GM23338 (cell line): ENCODE measurements at places on chromosomes 1 and 21.

GRCh38 chr1:98323388-98323787 lies 338.1 kb upstream of the SNX7 start:
- no peak for DNase-seq

DNA sequence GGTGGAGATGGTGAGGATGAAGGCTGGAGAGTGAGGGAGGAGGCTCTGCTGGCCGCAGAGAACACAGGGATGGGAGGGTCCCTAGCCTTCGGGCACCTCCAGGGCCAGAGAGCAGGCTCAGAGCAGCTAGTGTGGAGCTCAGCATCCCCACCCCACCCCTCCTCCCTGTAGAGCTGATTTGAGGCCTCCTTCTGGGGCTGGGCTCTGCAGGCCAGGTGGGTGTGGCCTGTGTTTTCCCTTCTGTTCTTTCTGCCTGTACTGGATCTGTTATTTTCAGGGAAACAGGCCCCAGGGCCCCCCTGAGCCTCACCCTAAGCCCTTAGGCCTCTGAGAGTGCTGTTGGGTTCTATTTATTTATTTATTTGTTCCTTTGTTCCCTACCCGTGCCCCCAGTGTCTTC lies 44.8 kb downstream of the TMCC2 start:
- DNase-seq = no peak

- no peak for DNase-seq
These were observed 105.8 kb downstream of the SMYD2 start for GRCh38 chr1:214386747-214387146.

GRCh38 chr1:4681026-4681425 lies 26.6 kb downstream of the AJAP1 start:
- no peak for DNase-seq

- no peak for DNase-seq
These were observed 13.8 kb downstream of the KNCN start for GRCh38 chr1:46537651-46538050.

DNA sequence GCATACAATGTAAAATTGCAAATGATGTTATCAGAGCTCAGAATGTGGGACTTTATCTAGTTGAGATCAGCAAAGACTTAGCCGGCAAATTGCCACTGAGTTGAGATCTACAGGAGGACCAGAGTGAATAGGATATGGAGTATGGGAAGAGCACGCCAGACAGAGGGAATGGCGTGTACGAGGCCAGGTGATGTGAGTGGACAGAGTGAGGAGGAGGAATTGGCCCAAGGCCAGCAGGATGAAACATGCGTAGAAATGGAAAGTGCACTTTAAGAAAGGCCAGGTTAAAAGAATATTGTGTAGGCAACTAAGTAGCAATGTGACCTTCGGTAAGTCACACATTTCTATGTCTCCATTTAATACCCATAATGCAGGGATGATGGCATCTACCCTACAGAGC lies 211.0 kb downstream of the ZP4 start:
- no peak for DNase-seq

GRCh38 chr1:76725864-76726619 lies 141.2 kb upstream of the ST6GALNAC5 start:
- DNase-seq = no peak

DNA sequence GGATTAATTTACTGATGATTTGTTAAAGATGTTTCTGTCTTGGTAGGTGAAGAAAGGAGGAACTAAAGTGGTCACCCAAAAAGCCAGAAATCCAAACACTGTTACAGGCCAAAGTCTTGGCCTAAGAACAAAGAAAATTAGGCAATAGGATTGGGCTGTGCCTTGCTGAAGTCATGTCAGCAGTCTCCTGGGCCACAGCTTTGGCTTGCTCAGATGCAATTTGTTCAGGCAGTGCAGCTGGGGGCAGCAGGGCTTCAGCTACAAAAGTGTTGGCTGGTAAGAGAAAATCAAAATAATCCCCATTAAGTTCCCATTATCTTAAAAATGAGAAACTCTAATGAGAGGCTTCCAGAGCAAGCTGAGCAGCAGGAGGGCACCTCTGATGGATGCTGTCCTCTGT lies 14.0 kb upstream of the RAP1A start:
- no peak for DNase-seq

DNA sequence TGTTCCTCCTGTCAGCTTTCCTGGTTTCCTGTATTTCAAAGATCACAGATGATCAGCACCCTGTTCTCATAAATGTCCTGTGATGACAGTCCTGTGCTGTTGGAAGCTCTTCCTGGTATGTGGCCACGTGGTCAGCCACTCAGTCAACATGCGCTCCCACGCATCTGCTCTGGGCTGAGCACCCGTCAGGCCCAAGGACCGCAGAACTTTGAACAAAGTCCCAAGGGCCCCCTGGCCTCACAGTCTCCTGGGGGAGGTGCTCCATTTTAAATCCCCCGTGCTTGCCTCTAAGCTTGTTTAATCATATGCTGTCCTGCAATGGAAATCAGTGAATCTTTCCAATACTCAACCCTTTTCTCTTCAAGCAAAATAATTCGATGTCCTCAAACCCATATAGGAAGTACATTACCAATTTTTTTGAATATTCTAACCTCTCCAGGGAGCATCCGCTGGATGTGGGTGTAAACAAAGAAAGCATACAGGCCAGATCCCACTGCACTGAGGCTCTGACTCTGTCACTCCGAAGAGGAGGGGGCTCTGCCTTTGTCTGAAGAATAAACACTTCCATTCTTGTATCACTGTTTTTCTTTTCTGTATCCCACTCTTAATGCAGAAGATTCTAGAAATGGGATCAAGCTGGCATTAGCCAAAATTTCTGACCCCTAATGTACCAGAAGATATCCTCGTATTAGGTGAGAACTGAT lies 250.3 kb downstream of the SDCCAG8 start:
- DNase-seq = no peak

DNA sequence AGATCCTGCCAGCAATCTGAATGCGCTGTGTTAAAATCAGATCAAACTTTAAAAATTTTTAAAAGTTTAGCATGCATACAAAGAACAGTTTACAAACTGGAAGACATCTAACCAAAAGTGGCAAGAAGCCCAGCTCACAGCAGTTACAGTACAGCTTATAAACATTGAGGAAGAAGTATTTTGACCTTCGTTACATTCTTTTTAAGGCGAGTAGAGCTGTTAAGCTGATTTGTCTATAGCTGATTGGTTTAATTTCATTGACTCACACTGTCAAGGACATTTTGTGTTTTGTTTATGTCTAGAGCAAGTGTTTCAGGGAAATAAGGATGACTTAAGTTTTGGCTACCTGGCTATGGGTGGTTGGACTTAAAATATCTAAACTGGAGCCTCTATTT lies 3.0 kb upstream of the PGM1 start:
- DNase-seq = no peak

DNA sequence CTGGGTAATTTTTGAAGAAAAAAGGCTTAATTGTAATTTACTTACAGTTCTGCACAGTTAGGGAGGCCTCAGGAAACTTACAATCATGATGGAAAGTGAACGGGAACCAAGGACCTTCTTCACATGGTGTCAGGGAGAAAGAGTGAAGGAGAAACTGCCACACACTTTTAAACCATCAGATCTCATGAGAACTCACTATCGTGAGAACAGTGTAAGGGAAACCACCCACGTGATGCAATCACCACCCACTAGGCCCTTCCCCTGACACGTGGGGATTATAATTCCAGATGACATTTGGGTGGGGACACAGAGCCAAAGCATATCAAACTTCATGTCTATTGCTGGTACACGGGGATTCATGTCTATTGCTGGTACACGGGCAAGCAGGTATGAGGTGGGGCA lies 5.3 kb upstream of the SFT2D2 start:
- DNase-seq = no peak

- no peak for DNase-seq
These were observed 348.8 kb downstream of the KIF26B start for GRCh38 chr1:245503548-245503947.

DNA sequence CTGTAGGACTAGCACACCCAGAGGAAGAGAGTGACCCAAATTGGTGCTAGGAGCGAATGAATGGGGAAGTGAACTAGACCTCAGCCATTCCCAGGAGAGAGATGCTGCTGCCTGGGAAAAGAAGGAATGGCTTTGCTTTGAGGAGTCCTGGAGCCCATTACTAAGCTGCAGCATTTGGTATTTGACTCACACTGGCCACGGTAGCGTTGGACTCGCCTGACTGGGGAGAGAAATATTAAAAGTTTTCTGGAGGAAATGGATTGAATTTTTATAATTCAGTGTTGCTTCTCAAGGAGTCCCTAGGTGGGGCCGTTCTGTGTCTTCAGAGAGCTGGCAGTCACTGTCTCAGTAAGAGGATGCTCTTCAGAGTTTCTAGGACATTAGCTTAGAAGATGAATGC lies 40.2 kb downstream of the PIK3CD start:
- DNase-seq = no peak

DNA sequence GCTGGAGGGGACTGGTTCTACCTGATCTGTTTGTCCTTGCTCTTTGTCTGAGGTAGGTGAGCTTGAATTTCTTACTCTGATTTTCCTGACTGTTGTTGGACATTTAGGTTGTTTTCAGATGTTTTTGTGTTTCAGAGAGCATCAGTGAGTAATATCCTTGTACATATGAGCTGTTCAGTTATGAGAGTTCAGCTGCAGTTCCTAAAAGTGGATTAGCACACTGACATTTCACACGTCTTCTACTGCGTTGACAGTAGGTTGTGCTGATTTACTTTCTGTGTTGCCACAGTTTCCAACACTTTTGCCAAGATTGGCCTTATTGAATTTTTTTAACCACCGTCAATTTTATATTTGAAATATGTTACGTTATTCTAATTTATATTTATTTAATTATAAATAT lies 27.7 kb downstream of the CXADR start:
- DNase-seq = no peak

- DNase-seq = no peak
These were observed 9.0 kb downstream of the GSTM5 start for GRCh38 chr1:109721042-109721441.

- DNase-seq = no peak
These were observed 28.8 kb downstream of the TAF5L start for GRCh38 chr1:229596925-229597699.

- DNase-seq = no peak
These were observed 1121.7 kb upstream of the PRMT6 start for GRCh38 chr1:105934806-105935205.

DNA sequence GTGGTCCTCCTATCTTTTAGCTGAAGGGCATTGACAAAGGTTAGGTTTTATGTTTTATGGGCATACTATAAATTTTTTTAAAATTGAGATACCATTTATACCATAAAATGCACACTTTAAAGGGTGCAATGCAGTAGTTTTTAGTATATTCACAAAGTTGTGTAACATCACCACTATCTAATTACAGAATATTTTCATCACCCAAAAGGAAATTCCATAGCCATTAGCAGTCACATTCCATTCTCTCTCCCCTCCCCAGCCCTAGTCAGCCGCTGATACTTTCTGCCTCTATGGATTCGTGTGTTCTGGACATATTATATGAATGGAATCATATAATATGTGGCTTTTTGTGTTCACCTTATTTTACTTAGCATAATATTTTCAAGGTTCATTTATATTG lies 135.8 kb upstream of the B3GALT2 start:
- DNase-seq = peak; percentile 12

DNA sequence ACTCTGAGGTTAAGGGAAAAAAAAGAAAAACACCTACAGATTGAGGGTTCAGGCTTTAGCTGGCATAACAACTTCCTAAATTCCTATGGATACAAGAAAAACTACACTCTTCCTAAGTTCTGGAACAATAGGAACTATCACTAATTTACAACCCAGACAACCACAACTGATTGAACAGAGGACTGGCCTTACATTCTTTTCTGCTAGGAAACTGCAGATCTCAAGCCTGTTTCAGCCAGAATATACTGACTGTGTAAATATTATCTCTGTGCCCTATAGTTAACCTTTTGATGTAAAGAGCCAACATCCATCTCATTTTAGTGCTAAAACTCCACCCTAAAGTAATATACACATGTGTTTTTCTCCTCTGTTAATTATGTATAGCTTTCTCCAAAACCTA lies 1186.5 kb upstream of the TMPRSS15 start:
- DNase-seq = no peak
